ENCODE measurements at places on chromosomes 3 and 15.

DNA sequence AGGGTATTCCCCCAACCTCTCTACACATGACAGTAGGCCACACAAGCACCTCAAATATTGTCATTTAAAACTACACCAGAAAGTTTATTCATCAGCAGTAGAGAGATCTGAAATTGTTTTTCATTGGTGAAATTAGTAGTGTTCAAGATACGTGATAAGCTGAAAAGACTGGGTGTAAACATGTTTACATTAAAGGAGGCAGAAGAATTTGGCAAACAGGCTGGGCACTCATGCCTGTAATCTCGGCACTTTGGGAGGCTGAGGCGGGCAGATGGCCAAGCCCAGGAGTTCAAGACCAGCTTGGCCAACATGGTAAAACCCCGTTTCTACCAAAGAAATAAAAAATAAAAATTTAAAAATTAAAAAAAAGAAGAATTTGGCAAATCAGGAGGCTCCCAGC lies 255.6 kb downstream of the FOXP1 start:
- no peak for DNase-seq

GRCh38 chr3:170431054-170431453 lies 12.4 kb downstream of the CLDN11 start:
- DNase-seq: no peak

DNA sequence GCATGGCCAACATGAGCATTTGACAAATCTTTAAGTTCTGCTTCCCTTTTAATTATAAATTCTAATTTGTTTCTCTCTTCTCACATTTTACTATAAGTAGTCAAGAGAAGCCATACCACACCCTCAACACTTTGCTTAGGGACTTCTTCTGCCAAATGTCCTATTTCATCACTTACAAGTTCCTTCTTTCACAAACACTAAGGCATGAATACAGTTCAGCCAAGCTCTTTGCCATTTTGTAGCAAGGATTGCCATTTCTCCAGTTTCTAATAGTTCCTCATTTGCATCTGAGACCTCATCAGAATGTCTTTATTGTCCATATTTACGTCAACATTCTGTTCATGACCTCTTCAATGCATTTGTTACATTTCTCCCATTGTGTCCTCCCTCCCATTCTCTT lies 29.4 kb downstream of the SLC22A14 start:
- no peak for DNase-seq

GRCh38 chr3:81237181-81237580 lies 524.3 kb downstream of the GBE1 start:
- no peak for DNase-seq

GRCh38 chr3:36904641-36905040 lies 40.2 kb downstream of the TRANK1 start:
- no peak for DNase-seq

DNA sequence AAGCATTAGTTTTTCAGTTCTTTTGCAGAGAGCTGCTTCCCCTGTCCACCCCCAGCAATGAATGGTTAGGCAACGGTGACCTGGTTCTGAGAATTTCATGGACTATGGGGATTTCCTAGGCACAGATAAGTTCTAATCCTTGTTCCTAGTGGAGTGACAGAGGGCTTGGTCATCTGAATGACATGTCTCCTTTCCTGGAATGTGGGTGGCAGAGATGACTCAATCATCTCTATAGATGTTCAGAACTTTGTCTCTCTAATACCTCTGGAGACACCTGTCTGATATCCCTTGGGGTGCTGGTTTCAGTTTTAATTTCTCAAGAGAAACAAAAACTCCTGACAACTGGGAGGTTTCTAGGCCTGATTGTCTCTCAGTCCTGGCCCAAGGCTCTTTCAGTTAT lies 10.4 kb downstream of the PLA2G4E start:
- no peak for DNase-seq

Measured in NCI-H1930 (cell line).